ENCODE measurements at places on chromosomes 11 and 22.

DNA sequence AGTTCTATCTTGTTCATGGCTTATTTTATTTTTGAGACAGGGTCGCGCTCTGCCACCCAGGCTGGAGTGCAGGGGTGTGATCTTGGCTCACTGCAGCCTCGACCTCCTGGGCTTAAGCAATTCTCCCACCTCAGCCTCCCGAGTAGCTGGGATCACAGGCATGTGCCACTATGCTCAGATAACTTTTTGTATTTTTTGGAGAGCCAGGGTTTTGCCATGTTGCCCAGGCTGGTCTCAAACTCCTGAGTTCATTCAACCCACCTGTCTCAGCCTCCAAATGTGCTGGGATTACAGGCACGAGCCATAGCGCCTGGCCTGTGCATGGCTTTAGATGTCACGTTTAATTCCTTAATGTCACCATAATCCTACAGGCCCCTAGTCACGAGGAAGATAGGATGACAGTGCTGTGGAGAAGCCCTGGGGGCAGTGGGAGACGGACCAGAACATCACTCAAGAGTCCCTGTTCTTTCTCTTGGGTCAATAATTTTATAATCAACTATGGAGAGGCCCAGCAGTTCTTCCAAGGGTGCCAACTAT, 99.5 kb downstream of the RDX start:
- DNase-seq, result no peak

GRCh38 chr22:20606041-20606783, 98.8 kb downstream of the MED15 start:
- peak; percentile 57 for DNase-seq

DNA sequence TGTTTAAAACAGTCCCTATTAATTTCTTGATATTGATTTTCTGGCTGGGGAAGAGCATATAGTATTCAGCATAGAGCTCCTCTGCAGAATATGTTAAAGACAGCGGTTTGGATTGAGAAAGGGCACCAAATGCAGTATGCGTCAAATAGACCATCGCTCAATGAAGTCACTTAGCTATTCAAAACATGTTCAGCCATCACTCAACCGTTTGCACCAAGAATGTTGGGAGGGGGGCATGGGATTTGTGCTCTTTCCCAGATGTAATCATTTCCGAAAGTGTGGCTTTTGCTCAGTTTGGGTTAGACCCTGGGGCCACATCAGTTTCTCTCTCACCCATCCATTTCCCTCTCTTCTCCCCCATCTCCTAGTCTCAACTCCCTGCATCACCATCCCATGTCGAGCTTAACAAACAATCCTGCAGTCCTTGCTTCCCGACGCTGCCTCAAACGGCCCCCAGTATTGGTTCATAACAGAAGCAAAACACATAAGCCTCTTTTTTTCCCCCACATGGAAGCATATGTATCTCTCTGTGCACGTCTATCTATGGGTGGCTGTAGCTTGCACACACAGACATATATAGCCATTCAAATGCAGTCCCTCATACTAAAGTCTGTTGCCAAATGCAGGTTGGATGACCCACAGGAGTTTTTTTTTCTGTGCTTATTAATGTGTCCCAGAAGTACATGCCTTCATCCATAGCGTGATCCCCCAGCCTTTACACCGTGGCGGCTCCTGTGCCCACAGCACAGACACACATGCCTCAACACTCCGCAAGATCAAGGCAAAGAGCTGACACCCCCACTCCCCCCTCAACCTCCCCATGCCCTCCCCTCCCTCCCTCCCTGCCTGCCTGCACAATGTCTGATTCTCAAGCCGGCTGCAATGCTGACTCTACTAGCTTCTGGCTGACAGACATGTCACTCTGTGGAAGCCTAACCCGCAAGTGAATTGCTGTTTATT, 2.6 kb downstream of the CACNG2 start:
- DNase-seq, result no peak

DNA sequence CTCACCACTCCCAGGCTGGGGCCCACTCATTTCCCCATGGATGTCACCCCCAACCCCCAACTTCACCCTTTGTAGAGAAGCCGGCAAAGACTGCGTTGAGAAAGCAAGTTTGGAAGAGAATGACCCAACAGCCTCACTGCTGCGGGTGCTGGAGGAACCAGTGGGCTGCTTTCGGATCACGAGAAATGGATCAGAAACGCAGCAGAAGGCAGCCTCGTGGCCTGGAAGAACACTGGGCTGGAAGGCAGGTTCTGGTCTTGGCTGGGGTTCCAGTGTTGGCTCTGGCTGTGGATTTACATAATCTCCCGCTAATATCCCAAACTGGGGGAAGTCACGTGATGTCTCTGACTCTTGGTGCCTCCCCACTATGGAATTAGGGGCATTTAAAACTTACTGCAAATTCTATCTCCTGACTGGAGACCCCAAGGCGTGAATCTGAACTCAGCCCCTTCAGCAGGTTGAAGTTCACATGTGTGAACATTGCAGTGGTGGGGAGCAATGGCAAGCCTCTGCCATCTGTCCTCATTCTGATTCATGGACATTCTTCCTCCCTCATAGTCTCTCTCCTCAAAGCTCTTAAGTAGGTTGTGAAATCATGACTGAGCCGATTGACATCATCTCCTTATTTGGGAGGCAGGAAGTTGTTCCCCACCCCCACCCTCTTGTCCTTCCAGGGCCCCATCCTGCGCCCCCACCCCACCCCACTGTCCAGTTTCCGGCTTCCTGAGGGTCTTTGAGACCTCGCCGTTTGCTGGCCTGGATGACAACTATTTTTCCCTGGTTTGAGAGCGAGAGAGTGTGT, 37.0 kb upstream of the TIMP3 start:
- DNase-seq, result peak; percentile 91

DNA sequence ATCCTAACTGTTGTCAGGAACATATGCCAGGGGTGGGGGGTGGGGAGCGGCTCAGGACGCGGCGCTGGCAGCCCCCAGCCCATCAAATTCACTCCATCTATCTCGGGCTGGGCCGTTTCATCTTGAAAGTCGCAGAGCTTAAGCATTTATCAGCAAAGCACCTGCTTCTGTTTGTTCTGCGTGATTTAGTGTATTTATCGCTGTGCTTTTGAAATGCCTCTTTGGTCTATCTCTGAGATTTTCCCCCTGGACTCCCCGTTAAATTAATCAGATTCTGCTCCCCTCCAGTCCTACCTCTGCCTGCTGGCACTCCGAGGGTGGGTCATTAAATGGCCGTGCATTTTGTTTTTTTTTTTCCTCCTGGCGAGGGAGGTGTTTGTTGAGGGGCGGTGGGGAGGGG, 446.2 kb downstream of the TBC1D22A start:
- no peak for DNase-seq
